NCI-H187 treated with DMSO at 0.1 percent for 48 hours (cell line): ENCODE measurements at places on chromosomes 4 and X.

DNA sequence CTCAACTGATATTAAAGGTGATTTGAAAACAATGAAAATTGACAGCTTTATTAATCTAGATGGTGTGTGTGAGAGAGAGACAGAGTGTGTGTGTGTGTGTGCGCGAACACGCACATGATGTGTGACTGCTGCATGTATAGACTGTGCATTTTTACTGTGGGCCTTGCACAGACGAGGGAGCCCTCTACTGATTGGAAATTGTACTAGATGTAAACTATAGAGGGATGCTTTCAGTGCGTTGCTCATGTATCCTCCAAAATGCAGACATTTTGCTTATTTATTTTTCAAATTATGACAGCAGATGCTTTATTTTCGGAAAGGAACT lies 168.4 kb upstream of the GK2 start:
- peak; percentile 9 for DNase-seq

GRCh38 chr4:25065932-25066590 lies 35.3 kb upstream of the LGI2 start:
- DNase-seq, result no peak

- no peak for DNase-seq
These were observed at the start of gene FGFRL1 for GRCh38 chr4:1011022-1011665. TSS of gene FGFRL1 (plus strand) at chr4:1011626. CDS start at chr4:1012486, 860 bp downstream.

DNA sequence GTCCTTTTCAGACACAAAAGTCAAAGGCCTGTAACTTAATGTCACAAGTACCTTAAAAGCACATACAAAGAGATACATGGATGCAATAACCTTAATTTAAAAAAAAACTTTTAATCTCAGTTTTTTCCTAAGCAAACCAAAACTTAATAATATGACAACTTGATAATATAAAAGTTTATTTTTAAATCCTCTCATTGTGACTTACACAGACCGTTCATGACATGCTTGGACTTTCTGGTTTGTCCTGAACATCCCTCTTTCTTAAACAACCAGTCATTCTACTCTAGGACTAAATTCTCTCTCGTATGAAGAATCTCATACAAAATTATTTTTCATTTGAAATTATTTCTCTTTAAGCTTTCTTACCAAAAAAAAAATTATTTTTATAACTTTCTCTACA lies 43.1 kb upstream of the CYP2U1 start:
- no peak for DNase-seq

GRCh38 chrX:41666251-41666650 lies 22.5 kb upstream of the GPR34 start:
- DNase-seq, result no peak

GRCh38 chr4:101695176-101695575 lies 95.4 kb upstream of the BANK1 start:
- no peak for DNase-seq

DNA sequence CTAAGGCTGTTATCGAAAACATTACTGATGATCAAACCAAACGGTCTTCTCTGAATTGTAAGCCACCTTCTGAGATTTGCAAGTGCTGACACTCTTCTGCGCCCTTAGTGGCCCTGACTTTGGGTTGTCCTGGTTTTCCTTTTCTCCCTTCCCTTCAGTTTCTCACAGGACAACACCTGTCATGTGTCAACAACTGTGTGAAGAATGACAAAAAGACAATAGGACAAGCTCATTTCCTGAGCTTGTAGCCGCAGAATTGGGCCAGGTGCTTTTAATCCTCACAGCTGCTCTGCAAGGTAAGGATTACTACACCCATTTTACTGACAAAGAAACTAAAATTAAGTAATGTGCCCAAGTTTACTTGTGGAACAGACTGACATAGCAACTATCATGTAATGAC lies 44.9 kb upstream of the TXK start:
- no peak for DNase-seq

- no peak for DNase-seq
These were observed 156.8 kb upstream of the PSAPL1 start for GRCh38 chr4:7591409-7592053.

DNA sequence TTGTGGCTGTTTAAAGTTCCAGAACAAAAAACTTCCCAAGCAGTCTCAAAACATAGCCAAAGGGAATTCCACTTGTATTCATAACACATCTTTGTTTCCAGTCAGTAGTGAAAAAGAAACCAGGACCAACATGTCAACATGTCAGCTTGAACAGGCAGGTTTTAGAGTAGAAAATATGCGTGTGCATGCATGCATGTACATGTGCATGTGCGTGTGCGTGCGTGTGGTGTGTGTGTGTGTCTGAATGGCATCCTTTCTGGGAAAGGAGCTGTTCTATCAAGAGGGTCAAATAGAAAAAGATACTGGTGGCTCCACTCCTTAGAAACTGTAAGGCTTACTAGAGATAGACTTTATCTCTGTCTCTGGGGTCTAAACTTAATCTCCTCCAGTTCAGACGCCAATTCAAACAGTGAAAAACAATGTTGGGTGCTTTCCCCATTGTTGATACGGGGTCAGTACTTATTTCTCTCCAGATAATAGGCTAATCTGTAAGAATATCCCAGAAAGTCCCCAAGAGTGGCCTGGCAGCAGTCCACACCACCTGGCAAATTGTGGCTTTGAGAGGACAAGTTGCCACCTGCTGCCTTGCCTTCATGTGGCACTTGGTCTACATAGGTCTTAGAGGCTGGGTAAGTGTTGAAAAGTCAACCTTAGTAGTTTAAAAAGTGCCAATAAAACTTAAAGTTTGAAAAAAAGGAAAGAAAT lies 110.4 kb downstream of the SCD5 start:
- DNase-seq, result no peak
